ENCODE measurements at places on chromosomes 2 and 18.

DNA sequence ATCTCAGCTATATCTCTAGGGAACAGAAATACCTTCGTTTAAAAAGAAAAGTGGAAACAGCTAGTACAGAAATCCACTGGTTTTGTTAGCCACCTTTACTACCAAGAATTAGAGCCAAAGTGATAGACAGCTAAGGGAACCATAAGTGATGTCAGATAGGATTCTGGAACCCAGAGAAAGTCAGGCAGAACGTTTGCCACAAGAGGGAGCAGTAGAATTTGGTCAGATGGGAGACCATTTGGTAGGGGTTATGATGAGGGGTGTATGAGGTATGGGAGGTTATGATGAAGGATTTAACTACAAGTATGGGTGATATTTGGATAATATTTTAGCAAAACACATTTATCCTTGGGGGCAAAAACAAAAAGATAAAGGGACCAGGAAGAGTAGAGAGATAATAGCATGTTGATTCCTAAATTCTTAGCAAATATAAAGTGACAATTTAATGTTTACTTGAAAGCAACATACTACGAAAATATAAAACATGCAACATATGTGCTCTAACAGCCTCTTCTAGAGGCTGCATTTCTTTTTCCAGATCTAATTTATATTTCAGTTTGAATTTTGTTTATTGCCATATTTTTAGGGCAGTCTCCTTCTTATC, 3.3 kb downstream of the SLC8A1 start:
- peak; percentile 45 for DNase-seq

- DNase-seq = no peak
Measured at GRCh38 chr2:211187602-211188001, 631.2 kb downstream of the CPS1 start.

GRCh38 chr2:119422360-119423107, 9.1 kb upstream of the TMEM37 start:
- DNase-seq = no peak

DNA sequence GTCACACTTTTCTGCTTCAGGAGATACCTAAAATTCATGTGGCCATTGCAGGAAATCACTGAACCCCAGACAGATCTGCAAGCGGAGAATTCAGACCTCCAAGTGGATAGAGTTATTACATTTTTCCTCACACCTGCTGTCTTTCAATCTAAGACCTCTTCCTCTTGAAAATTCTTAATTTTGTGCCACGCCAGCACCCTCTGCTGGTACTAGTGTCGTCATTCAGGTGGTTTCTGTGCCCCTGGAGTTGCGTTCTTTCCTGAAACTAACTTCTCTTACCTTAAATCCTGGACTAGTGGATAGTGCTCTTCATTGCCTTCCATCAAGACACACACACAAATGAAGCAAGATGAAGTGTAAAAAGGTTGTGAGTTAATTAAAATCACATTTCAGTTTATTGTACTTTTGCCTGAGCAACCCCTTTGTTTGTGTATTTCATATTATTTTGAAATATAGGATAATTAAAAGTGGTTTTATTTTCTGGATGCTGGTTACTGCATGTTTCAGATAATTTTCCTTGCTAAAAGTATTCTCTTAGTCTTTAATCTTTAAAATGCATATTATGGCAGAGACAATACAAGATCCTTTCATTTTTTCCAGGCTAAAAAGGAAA, 1.6 kb upstream of the DNER start:
- peak; percentile 62 for DNase-seq

GRCh38 chr2:86026744-86027065, 79.0 kb downstream of the POLR1A start:
- DNase-seq = no peak

DNA sequence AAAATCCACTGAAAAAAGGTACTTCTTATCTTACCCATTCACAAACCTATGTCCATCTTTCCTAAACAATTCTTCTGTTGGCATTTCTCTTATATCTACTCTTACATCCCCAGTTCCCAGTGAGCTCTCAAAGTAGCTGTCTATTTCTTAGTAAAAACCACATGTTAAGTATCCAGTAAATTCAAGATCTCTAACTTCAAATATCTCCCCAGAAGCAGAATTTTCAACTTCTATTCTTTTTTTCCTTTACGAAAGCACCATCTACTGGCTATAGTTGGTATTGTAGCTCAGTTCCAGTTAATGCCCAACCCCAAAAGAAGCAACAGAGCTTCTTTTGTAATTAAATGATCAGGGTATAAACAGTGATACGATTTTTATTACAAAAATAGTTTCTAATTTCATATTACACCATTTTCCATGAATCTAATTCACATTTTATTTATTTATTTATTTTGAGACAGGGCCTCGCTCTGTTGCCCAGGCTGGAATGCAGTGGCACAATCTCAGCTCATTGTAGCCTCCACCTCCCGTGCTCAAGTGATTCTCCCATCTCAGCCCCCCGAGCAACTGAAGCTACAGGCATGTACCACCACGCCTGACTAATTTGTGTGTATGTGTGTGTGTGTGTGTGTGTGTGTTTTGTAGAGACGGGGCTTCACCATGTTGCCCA, 28.5 kb downstream of the HRH4 start:
- peak; percentile 79 for DNase-seq

DNA sequence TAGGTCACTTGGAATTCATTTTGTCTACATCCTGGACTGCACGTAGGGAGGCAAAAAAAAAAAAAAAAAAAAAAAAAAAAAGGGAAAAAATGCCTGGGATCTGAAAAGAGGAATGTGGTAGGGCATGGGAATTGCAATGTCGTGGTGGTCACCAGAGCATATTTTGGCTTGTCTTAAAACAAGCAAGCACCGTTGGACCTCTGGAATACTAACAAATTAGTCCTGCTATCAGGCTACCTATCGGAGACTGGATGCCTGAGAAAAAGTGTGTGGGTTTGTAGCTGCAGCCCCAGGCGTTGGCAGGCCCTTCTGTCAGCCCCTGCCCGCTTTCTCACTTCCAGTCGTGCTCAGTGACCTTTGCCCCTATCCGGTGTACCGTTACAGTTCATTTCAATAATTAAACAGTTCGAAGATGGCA, 588.5 kb upstream of the ZEB2 start:
- no peak for DNase-seq

DNA sequence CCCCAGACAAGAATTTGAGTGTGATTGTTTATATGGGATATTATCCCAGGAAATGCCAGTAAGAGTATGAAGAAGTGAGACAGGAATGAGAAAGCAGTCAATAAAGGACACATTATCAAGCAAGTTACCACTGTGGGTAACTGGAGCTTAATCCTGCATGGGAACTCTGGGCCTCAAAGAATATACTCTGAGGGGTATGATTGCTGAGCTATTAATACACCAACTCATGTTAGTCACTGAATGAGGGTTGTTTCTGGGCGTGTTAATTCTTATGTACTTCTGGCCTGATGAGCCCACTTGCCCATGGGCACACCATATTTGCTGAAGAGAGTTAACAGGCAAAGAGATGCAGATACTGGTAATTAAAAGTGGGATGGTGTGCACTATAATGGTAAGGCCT, 26.6 kb upstream of the PAIP2B start:
- no peak for DNase-seq
